ENCODE measurements at places on chromosomes 11 and 22.
A peak's percentile ranks its signal among the peaks of the same experiment; 100 is the strongest.

- DNase-seq = no peak
Observed at GRCh38 chr11:47466701-47467250, 17.8 kb upstream of the RAPSN start.

GRCh38 chr11:12114193-12115033 is 4.0 kb downstream of the MICAL2 start:
- no peak for DNase-seq

DNA sequence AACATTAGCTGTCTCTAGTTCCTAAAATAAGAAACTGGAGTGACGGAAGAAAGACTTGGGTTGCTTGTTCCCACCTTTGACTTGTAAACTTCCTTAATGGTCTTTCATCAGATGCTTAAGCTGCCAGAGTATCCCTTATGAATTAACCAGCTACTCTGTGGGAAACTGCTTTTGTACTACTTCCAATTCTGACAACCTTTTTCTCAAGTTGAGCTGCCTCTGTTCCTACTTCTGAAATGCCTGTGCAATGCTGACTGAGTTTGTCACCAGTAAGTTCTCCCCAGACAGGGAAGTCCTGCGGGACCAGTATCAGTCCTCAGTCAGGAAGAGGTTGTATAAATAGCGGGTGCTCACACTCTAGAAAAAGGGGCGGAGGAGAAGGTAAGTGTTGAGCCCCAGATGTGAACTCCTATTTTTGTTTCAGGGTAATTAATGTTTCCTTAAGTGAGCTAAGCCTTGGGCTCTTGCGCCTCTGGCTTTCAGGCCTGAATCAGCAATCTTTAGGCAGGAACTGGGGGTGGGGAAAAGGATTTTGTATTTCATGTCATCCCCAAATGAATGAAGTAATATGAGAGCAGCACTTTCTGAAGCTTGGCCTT is 67.2 kb downstream of the CECR2 start:
- peak; percentile 19 for DNase-seq

- DNase-seq = peak; percentile 17
Observed at GRCh38 chr22:50243685-50244419, 971 bp downstream of the TUBGCP6 start.

Data from epithelial cell of esophagus (primary cell).